ENCODE measurements at places on chromosomes 2 and 18.

GRCh38 chr18:25962176-25962575 lies 128.2 kb downstream of the SS18 start:
- H3K27ac ChIP-seq = no peak overlapping the region
- H3K27me3 ChIP-seq = peaks cover 33% of the 10 kb centered on the region
- no peak overlapping the region for H3K4me3 ChIP-seq
- H3K36me3 ChIP-seq = peaks cover 5% of the 10 kb centered on the region

DNA sequence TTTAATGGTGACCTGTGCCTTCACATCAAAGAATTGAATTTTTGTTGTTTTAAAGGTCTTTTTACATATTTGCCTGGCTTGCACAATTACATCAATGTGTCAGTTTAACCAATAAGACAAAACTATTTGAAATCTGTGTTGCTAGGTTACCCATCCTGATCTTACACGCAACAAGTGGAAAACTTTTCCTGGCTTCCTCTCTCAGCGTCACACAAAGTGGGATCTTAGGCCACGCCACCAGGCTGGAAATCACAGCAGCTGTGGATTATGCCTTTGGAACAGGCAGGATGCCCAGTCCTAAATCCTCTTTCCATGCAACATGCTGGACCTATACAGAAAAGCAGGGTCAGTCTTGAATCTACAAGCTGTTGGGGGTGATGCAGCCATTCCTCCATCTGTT lies 298.2 kb upstream of the HNRNPA3 start:
- peaks cover 6% of the 10 kb centered on the region for H3K36me3 ChIP-seq
- no peaks in the 10 kb centered on the region for H3K4me1 ChIP-seq
- no peak overlapping the region for H3K27ac ChIP-seq
- peaks cover 35% of the 10 kb centered on the region for H3K27me3 ChIP-seq

GRCh38 chr2:59993726-59994125 lies 559.7 kb downstream of the BCL11A start:
- DNase-seq = no peak
- H3K27ac ChIP-seq = no peak overlapping the region
- no peaks in the 10 kb centered on the region for H3K36me3 ChIP-seq
- H3K27me3 ChIP-seq = no peaks in the 10 kb centered on the region

GRCh38 chr2:50953021-50953420 lies 78.9 kb downstream of the NRXN1 start:
- no peak for DNase-seq
- no peak overlapping the region for H3K4me3 ChIP-seq
- H3K36me3 ChIP-seq = no peaks in the 10 kb centered on the region
- no peak overlapping the region for H3K27ac ChIP-seq

DNA sequence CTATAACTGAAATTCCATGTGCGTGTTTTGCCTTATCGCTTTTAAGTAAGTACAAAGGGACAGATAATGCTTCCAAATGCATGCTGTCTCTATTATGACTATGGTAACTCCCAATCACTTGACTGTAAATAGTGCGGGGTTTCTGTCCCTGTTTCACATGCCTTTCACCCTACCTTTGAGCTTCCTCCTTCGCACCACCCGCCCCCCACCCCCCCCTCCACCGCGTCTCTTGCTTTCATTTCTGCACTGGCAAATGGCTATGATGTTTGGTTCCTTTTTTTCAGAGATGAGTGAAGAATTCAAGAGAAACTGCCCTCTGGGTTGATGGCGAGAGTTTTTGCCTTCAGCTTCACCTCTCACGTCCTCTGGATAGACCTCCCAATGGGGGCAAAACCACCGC lies 25.0 kb upstream of the SPP2 start:
- no peak for DNase-seq
- H3K27me3 ChIP-seq = no peaks in the 10 kb centered on the region
- peak overlapping the region; percentile 82 for H3K4me3 ChIP-seq

DNA sequence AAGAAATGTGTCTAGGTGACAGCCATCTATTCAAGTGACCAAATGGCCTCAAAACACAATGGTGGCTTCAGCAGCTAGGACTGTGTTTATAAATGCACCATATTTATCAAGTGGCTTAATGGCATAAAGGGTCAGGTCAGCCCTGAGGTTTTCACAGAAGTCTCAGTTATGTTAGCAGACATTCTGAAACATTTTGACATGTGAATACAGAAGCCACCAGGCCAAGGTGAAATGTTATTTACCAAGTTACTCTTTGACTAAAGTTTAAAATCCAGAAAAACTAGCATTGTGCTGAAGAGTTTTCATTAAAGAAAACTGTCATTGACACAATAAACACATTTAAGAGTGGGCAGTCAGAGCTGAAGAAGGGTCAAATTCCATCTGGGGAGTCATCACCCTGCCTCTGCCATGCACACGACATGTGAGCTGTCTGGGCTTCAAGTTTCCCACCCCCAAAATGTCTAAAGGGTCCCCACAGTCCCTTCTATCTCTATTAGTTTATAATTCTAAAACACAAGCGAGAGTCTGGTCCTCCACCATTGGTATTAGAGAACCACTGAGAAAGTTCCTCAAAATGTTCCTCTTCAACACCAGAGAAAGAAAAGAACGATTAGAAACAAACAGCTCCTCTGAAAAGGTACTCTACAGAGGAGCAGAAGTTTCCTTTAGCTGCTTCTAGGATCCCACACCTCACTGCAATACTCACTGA lies 77.5 kb upstream of the FZD5 start:
- no peak for DNase-seq
- no peak overlapping the region for H3K4me3 ChIP-seq
- H3K27ac ChIP-seq = no peak overlapping the region
- H3K4me1 ChIP-seq = no peaks in the 10 kb centered on the region
- H3K27me3 ChIP-seq = no peaks in the 10 kb centered on the region

GRCh38 chr2:43218702-43219382 lies 7.6 kb downstream of the ZFP36L2 start:
- peak overlapping the region; percentile 93 for H3K27ac ChIP-seq
- peaks cover 2% of the 10 kb centered on the region for H3K36me3 ChIP-seq
- DNase-seq = peak; percentile 60
- H3K27me3 ChIP-seq = no peaks in the 10 kb centered on the region
- H3K4me3 ChIP-seq = peak overlapping the region; percentile 96
